ENCODE measurements at places on chromosomes 3 and 15.

DNA sequence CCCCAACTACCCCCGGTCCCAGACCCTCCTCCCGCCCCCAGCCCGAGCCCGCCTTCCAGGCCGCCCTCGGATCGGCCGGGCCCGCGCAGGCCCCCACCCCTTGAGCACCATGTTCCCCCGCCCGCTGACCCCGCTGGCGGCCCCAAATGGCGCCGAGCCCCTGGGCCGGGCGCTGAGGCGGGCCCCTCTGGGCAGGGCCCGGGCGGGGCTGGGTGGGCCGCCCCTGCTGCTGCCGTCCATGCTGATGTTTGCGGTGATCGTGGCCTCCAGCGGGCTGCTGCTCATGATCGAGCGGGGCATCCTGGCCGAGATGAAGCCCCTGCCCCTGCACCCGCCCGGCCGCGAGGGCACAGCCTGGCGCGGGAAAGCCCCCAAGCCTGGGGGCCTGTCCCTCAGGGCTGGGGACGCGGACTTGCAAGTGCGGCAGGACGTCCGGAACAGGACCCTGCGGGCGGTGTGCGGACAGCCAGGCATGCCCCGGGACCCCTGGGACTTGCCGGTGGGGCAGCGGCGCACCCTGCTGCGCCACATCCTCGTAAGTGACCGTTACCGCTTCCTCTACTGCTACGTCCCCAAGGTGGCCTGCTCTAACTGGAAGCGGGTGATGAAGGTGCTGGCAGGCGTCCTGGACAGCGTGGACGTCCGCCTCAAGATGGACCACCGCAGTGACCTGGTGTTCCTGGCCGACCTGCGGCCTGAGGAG is 472 bp downstream of the CHST14 start:
- DNase-seq = no peak

DNA sequence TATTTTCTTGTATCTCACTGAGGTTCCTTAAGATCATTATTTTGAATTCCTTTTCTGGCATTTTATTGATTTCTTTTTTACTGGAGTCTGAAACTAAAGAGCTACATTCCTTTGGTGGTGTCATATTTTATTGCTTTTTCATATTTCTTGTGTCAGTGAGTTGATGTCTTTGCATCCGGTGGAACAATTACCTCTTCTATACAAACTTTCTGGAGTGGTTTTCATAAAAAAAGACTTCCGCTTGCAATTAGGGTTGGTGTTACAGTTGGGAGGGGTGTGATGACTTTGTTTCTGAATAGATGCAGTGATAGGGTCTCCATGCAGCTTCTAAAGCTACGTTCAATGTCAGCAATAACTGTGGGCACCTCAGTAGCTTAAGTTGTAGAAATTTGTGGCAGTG is 181.7 kb downstream of the LPP start:
- DNase-seq = no peak

- DNase-seq = no peak
Observed at GRCh38 chr3:101144105-101144504, 150.9 kb upstream of the ABI3BP start.

DNA sequence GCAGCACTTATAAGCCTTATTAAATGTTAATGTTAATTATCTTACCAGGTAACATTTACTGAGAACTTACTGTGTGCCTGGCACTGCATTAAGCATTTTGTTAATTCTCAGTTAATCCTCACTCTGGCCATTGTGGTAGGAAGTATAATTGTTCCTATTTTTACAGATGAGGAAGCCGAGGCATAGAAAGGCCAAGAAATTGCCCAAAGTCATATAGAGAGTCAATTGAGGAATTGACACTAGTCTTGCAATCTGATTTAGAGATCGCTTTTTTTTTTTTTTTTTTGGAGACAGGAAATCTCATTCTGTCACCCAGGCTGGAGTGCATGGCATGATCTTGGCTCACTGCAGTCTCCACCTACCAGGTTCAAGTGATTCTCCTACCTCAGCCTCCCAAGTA is 132.6 kb upstream of the PROK2 start:
- no peak for DNase-seq

DNA sequence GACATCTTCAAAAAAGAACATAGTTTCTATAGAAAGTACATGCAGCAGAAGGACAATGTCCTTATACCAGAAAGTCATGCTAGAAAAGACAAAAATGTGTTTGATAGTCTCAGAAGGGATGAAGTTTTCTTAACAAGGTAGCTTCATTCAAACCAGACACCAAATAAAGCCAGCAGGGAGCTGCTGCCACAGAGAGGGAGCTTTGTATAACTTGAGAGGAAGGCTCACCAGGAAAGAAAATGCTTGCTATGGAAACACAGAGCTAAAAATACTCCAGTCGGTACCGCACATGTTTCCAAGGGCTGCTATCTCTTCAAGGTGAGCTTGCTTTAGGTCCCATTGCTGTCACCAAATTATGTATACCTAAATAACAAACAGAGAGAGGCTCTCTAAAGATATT is 1074.8 kb upstream of the ALCAM start:
- DNase-seq = no peak

- no peak for DNase-seq
Observed at GRCh38 chr15:101149864-101150722, 101.8 kb downstream of the CHSY1 start.

DNA sequence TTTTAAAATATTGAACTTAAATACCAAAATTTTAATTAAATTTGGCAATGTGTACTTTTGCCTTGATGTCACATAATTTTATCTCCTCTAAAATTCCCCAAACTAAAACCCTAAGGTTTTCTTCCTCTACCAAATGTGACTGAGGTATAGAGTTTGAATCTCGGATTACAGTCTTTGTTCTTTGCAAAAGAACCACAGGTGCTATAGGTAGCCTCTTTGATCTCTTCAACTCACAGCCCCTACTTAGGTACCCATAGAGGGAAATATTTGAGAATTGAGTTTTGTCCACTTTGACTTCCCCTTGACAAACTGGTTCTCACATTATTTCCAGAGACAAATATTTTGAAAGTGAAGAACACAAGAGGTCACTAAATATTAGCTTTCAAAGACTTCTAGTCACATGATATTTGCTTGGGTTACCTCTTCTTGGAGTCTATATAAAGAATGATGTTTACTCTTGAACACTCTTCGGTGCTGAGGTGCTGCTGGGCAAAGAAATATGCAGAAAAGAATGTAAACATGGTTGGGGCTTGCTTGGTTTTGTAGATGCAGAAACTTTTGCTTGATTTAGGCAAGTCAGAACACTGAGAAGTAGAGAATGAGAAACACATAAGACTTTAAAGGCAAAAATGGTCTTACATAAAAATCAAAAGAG is 120.8 kb upstream of the MCTP2 start:
- DNase-seq = no peak

DNA sequence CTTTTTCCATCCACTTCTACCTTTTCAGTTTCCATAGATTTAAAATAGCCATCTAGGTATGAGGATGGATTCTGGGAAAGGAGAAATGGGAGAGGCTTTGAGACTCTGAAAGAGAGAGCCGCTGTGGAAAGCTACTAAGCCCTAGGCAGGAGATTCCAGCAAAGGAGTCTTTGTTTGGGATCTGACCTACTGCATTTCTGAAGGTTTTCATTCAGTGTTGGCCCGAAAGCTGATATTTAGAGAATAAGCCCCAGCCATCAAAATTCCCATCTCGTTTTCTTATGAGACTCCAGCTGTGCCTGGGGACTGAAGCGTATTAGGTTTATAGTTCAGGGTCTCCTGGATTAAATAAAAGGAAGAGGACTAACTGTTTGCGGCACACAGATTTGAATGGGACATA is 19.5 kb downstream of the LIPH start:
- DNase-seq = no peak

GRCh38 chr3:26452363-26452762 is 170.2 kb upstream of the LRRC3B start:
- no peak for DNase-seq

DNA sequence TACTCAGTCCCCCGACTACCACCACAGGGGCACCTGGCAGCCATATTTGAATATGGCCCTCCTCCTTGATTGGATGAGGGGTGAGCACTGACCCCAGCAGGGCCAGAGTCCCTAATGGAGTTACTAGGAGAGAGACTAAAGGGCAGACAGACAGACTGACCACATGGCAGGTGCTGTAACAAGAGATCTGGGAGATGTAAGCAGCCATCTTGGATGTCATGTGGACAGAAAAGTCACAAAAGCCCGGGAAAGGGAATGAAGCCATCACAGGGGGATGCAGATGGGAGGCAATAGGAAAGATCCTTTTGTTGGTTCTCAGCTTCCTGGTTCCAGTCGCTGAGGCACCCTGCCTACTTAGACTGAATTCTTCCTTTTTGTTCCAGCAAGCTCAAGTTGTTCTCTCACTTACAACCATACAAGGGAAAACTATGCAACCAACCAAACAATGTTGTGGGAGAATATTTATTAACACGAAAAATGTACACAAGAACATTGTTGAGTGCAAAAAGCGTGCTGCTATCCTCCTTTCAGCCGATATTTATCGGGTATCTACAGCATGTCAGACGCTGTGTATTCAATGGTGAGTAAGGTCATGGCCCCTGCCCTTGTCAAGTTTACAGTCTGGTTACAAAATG is 511.6 kb upstream of the PROK2 start:
- DNase-seq = no peak

GRCh38 chr15:33968224-33968623 is at the start of gene CHRM5:
CHRM5 (plus strand) TSS chr15:33968497; CDS start chr15:34062718, 94,221 bp downstream.
- DNase-seq = peak; percentile 6

GRCh38 chr3:134464689-134465365 is 21.0 kb downstream of the ANAPC13 start:
- DNase-seq = no peak

DNA sequence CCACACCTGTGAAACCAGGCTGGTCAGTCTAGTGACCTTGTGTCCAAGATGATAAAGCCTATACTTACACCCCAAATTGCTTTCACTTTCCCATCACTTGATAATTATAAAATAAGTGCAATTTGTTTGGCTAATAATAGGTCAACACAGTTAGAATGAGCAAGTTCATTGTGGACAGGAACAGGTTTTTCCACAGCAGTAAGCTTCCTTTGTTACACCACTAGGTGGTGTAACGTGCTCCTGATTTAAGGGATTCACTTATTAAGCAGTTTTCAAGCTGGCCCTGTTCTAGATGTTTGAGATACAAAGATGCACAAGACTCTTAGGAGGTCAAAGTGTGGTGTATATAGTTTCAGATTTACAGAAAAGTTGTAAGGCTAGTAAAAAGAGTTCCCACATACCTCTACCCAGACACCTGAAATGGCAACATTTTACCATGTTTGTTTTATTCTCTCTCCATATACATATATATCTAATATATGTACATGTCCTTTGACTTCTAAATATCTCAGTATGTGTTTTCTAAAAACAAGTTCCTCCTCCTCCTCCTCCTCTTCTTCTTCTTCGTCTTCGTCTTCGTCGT is 6.8 kb upstream of the MFSD1 start:
- DNase-seq = peak; percentile 5

DNA sequence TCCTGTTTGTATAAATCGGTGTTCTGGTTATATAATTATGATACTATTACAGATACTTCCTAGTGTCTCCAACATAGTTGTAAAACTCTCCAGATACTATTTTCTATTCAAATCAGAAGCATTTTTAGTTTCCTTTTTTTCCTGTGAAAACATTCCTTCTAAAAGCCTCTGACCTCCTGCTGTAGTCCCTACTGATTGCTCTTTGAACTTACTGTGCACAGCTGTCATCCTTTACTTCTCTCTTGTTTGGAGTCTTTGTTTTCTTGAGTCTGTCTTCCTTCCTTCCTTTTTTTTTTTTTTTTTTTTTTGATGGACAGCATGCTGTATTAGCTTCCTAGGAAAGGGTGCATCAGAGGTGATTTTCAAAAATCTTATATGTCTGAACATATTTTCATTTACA is 28.9 kb downstream of the NR2C2 start:
- no peak for DNase-seq

Measured in NCI-H1092 (cell line).